Activated T-cell treated with anti-CD3 and anti-CD28 coated beads, Interleukin-2, amount 50 U/mL, for 24 hours (primary cell): ENCODE measurements at places on chromosomes 7 and 10.

GRCh38 chr7:74544706-74545469, 91.2 kb downstream of the GTF2IRD1 start:
- DNase-seq: peak; percentile 56

DNA sequence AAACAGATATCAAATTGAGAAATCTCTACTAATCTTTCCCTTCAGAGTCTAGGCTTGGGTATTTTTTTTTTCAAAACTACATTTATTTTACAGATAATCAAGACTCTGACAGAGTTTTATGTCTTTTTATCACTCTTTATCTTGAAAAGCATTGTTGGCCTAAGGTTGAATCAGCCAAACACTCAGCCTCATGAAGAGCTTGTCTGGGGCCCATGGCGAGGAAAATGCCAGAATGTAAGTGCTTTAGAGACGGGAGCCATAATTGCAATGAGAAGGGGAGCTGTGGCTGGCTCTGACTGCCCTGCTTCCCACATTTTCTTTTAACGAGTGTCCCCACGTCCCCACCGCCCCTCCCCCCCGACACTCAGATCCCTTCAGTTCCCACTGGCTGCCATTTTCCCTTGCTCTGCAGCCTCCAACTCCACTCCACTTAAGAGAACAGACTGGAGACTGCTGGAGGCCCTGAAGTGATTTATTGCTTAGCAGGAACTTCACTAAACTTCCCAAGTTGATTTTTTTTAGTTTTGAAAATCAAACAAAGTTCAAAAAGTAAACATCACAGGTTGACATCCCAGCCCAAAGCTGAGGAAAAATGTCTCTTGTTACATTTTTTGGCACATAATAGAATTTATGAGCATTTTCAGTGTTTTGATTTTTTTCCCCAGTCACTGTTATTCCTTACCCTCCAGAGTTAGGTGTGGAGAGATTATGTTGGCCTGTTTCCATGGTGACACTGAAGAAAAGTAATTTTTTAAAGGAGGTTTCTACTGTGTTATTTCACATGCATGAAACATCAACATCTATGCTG, 637.5 kb upstream of the GALNT17 start:
- no peak for DNase-seq

DNA sequence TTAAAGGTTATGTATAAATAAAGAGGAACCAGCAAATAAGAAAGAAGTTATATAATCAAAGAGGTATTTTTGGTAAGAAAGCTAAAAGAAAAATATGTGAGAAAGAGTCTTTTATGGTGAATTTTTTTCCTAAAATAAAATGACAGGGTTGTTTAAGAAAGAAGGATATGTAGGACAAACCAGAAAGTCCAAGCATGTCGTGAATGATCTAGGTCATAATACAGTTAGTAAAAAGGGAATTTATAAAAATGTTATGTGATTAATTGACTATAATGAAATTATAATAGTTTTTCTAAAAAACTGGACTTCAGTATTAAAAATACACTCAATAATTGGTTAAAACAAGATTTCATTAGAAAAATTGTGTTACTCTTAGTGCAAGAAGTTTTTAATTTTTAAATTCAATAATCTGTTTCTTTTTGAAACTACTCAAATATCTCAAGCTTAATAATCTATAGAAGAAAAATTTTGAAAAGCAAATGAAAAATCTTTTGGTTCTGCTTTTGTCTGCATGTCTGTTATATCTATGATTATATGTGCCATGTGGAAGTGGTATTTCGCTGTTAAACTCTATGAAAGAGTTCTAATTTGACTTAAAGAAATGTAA, 23.3 kb downstream of the AVL9 start:
- no peak for DNase-seq

- DNase-seq: no peak
These were observed 46.6 kb downstream of the ATXN7L1 start for GRCh38 chr7:105829681-105830322.

DNA sequence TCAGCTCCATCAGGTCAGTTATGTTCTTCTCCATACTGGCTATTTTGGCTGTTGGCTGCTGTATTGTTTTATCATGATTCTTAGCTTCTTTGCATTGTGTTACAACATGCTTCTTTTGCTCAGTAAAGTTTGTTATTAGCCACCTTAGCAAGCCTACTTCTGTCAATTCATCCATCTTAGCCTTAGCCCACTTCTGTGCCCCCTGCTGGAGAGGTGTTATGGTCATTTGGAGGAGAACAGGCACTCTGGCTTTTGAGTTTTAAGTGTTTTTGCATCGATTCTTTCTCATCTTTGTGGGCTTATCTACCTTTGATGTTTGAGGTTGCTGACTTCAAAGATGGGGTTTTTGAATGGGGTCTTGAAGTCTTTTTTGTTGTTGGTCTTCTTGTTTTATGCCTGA, 204.6 kb upstream of the FOXP2 start:
- no peak for DNase-seq

- no peak for DNase-seq
These were observed 50.2 kb upstream of the CDK1 start for GRCh38 chr10:60728056-60728455.

DNA sequence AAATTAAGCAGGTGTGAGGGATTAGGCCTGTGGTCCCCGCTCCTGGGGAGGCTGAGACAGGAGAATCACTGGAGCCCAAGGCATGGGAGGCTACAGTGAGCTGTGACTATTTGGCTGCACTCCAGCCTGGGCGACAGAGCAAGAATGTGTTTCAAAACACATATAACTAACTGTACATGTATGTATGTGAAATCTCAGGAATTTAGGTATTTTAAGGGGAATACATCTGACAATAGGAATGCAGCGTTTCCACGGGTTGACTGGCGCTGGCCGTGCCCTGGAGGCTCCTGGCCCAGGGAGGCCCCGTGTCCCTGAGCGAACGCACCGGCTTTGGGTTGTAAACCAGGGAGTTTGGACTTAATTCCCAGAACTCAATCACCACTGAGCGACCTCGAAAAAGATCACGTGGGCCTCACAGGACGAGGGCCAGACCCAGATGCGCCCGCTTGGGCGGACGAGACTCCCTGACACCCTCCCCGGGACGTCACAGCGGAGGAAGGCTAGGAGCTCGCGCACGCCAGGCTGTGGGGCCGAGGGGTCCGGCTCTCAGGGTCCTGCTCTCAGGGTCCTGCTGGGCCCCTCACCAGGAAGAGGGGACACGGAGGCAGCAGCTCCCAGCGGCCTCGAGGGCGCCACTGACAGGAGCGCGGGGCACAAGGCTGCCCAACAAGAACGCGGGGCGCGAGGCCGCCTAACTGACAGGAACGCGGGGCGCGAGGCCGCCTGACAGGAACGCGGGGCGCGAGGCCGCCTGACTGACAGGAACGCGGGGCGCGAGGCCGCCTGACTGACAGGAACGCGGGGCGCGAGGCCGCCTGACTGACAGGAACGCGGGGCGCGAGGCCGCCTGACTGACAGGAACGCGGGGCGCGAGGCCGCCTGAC, 18.4 kb downstream of the PTPRN2 start:
- no peak for DNase-seq

GRCh38 chr7:112084520-112084971, 121.7 kb downstream of the DOCK4 start:
- DNase-seq: no peak
